K562 (cell line): ENCODE measurements at places on chromosomes 6 and 20. TPM values are rescaled to one million over a fixed set of nuclear protein-coding genes. Genes with fewer than 3 reads are reported as not detected.

Gene RHAG
- 359 and 423 TPM in 2 replicates for polyA plus RNA-seq

Gene AKAP7
- 1.3 and 1.7 TPM in 2 replicates for polyA plus RNA-seq

Gene SLC32A1
- not detected in 2 replicates for polyA plus RNA-seq

Gene RNF182
- polyA plus RNA-seq = 12.0 and 12.8 TPM in 2 replicates

Gene SNX3
- polyA plus RNA-seq = 162 and 197 TPM in 2 replicates
